SJSA1 (cell line): ENCODE measurements at places on chromosomes 3 and 15.
A peak's percentile ranks its signal among the peaks of the same experiment; 100 is the strongest.

DNA sequence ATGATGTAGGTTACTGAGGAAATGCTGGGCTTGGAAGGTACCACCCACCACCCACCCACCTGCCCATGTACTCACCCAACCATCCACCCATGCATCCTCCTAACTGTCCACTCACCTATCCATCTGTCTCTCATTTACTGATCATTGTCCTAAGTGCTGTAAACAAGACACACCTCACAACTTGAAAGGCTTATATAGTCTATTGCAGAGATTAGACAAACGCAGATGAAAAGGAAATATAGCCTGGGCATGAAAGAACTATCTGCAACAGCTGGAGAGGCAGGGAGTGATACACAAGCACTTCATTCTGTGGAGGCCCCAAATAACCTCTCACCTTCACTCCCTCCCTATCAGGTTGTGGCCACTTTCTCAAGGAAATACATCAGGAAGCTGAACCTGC is 54.0 kb downstream of the DAPK2 start:
- DNase-seq: no peak

DNA sequence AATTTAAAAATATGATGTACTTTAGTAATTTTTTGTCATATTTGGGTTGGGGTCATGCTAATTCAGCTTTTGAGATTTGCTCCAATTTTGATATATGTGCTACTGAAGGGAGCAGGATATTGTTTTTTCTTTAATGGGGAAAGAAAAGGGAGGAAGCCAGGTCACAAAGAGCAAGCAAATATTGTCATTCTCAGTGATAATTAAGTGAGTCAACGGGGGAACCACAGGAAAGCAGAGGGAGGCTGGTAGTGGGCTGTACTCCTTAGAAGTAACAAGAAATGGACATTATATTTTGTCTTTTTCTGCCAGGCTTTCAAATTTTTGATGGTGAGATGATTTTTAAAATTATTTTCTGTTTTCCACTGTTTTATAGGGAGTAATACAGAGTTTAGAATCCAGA is 45.6 kb upstream of the NMD3 start:
- DNase-seq: no peak

GRCh38 chr3:161602475-161602874 is 105.9 kb downstream of the OTOL1 start:
- no peak for DNase-seq

DNA sequence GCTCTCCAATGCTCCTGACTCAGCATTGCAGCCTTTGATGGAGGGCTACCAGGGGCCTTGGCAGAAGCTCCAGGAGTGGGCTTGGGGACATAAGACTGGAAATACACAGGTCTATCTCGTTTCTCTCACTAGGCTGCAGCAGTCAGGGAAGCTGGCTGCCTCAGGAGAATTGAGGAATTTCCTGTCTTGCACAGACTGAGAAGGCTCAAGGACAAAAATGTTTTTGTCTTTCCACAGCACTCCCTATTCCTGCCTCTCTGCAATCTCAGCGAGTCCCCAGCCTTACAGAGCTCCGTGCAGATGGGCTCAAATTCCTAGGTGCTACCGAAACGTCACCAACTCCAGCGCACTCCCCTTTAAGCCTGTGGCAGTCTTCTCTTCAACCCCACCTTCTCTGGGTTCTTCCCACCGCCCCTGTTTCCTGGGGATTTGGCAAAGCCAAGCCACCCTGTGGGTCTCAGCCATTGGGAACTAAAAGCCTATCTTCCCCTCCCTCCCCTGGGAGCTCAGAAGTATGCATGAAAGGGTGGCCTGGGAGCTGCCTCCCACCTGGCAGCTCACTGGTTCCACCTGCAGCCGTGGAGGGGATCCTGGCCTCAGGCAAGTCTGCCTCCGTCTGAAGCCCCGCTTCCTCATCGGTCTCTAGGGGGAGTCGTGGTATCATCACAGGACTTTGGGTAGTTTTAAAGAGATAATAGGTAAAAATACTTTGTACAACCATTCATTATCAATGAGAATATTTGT is 322.6 kb upstream of the FRG2C start:
- DNase-seq: no peak

GRCh38 chr3:81838457-81838856 is 77.0 kb upstream of the GBE1 start:
- no peak for DNase-seq

DNA sequence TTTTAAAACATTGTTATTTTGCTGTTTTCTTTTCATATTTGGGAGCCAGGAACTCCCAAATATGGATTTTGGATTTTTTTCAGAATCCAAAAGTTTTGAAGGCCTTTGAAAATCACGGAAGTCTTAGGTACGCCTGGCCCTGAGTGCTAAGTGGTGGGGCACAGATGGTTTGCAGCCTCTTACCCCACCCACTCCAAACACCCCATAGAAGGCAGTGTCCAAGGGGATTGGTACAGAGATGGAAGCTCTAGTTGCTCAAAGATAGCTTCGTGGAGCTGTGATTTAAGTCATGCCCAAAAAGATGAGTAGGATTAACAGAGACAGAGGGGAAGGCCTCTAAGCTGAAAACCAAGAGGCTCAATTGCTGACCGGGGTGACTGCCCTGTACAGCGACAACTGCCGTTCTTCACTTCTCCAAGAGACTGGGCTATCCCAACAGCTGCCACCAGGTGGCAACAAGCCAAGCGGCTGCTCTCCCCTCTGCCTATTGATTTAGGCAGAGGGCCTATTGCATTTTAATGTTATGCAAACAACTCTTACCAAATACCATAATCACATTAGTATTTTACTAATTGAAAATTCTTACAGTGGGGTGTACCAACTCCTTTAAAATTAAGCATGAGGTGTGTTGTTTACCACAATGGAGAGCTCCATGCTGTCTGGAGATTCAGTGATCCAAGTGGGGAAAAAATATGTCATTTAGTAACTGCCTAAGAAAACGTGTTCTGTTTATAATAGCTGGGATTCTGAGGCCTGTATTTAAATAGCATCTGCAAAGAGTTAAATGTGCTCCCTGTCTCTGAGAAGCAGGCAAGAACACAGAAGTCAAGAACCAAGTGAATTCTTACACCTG is 64.0 kb upstream of the C15orf61 start:
- DNase-seq: peak; percentile 62

- no peak for DNase-seq
Measured at GRCh38 chr3:157807280-157807679, 298.9 kb downstream of the SHOX2 start.

DNA sequence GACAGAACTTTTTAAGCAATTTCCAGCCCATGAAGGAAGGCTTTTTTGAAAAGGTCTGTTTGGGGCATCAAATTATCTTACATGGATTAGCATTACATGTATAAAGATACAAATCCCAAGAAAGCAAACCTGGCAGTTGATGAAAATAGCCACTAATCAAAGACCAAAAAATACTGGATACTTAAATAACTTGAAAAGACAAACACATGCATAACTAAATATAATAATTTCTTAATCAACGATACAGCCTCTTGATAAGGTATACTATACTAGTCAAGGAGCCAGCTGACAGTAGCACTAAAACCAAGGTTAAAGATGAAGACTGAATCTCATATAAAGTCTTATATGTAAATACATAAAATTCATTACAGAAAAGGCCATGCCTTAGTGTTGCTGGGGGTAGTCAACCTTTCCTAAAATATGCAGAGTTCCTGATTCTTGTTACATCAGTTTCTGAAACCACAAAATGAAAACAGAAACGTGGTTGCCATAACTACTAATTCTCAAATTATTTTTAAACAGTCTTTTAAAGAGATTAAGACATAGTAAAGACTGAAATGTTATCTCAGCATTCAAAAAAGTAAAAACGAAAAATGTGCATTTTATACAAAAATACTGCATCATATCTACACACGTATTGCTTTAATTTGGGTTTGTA is 2.0 kb downstream of the ANKRD28 start:
- no peak for DNase-seq

GRCh38 chr3:159721324-159721723 is 267.3 kb upstream of the IL12A start:
- DNase-seq: no peak

GRCh38 chr3:171979081-171979480 is 60.3 kb upstream of the FNDC3B start:
- DNase-seq: no peak

DNA sequence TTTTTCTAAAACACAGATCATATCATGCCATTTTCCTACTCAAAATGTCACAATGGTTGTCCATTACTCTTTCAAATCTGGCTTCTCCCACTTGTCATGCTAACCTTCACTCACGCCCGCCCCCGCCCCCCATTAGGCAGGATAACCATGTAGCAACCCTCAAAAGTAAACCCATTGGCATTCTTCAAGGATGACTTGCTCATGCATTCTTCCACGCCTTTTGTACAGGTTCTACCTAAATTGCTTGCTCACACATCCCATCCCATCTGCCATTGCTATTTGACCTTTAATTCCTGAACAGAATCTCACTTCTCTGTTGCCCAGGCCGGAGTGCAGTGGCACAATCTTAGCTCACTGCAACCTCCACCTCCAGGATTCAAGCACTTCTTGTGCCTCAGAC is 389.3 kb downstream of the MCTP2 start:
- DNase-seq: no peak

GRCh38 chr3:106809623-106810299 is 567.5 kb upstream of the CCDC54 start:
- no peak for DNase-seq

DNA sequence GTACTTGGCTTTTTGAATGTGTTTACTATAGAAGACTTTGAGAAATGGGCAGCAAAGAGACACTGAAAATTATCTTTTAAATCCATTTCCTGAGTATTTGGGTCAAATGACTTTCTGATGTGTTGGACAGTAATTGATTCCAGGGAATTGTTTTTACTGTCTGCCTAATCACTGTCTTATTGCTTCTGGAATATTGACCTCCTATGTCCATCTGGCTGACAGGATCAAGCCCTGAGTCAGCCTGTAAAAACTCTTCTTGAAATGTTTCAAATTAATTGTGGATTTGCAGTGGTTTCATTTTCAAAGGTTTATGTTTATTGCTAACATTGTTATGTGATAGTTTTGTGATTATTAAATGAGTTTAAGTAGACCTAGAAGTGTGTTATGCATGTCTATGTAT is 50.6 kb upstream of the MLF1 start:
- no peak for DNase-seq

- no peak for DNase-seq
Measured at GRCh38 chr3:5133239-5134018, 11.3 kb downstream of the ARL8B start.

DNA sequence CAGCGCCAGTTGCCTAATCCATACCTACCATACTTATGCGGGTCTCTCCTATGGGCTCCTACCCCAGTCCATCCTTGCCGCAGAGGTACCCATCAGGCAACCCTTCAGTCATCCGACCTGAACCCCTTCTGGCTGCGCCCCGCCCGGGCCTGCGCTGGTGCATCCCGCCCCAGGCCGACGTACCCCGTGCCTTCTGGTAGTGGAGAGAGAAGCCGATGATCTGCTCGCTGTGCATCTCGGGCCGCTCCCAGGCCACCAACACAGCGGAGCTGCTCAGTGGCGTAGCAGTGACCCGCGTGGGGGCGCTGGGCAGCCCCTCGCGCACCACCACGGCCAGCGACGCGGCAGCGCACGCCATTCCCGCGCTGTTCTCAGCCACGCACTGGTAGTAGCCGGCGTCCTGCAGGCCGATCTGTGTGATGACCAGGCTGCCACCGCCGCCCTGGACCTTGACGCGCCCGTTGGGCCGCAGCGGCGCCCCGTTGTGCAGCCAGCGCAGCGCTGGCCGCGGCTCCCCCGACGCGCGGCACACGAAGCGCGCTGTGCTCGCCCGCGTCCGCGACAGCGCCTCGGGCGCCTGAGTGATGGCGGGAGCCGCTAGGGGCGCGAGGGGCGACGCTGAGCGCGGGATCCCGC is 17.9 kb upstream of the IGDCC3 start:
- no peak for DNase-seq

GRCh38 chr15:77167406-77167805 is 96.5 kb upstream of the TSPAN3 start:
- DNase-seq: no peak

DNA sequence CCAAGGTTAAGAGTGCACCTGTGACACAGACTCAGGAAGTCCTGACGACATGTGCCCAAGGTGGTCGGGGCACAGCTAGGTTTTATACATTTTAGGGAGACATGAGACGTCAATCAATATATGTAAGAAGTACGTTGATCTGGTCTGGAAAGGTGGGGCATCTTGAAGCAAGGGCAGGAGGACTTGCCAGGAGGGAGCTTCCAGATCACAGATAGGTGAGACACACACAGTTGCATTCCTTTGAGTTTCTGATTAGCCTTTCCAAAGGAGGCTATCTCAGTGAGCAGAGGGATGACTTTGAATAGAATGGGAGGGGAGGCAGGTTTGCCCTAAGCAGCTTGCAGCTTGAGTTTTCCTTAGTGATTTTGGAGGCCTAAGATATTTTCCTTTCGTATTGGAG is 257.4 kb downstream of the CGGBP1 start:
- no peak for DNase-seq

DNA sequence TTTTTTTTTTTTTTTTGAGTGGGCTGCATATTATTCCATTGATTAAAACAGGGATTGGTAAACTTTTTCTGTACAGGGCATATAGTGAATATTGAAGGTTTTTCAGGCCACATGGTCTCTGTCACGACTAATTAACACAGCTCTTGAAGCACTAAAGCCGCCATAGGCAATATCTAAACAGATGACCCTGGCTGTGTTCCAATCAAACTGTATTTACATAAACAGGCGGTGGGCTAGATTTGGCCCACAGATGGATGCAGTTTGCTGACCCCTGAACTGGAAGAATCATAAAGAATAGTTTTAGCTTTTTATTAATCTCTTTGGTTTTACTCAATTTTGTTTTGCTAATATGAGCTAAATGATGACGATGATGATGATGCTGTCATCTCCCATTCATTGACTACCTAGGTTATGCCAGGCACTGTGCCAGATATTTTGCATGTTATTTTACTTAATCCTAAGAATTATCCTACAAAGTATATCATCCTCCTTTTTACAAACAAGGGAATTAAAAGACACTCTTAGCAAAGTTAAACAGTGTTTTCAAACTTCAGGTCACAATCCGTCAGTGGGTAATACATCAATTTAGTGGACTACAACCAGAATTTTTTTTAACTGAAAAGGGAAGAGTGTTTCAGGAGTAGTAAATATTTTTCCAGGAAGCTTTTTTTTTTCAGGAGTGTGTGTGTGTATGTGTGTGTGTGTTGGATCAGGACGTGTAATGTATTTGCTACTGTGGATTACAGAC is 54.3 kb downstream of the LMCD1 start:
- no peak for DNase-seq

DNA sequence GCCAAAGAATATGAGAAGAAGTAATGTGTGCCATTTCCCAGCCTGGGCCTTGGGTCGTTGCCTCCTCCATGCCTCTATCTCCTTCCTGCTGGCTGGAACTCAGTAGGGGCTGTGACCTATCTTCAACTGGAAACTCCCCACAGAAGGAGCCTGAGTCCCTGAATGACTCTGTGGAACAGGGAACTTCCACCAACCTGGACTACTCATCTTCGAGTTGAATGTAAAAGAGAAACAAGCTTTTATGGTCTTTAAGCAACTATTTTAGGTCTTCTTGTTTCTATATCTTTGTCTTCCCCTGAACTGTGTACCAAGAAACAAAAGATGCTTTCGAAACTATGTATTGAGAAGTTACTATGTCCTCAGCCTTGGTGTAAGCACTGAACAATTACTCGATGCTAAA is 355.3 kb upstream of the NR2F2 start:
- no peak for DNase-seq

GRCh38 chr3:29420106-29420505 is 139.2 kb downstream of the RBMS3 start:
- no peak for DNase-seq

GRCh38 chr3:71956716-71957115 is 171.8 kb upstream of the PROK2 start:
- DNase-seq: no peak

- DNase-seq: no peak
Measured at GRCh38 chr3:36250191-36250590, 130.1 kb upstream of the STAC start.

- DNase-seq: no peak
Measured at GRCh38 chr3:78741066-78741645, 1026.6 kb downstream of the ROBO1 start.
